ENCODE measurements at places on chromosomes 7 and 10.

DNA sequence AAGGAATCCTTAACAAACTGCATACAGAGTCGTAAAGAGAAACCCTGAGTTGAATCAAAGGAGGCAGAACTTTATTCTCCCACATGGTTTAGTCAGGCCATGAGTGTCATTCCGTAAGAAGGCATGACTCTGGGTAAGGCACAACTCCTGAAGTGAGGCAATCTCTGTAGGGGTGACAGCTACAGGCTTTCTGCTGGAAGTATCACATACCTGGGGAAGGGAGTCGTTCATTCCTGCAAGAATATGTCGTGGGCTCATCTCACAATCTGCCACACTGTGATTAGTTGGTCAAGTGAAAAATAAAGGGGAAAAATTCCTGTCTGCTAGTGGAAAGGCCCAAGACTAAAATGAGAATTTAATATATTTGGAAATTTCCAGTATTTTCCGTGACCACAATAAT is 392.6 kb downstream of the POM121L12 start:
- DNase-seq, result no peak

DNA sequence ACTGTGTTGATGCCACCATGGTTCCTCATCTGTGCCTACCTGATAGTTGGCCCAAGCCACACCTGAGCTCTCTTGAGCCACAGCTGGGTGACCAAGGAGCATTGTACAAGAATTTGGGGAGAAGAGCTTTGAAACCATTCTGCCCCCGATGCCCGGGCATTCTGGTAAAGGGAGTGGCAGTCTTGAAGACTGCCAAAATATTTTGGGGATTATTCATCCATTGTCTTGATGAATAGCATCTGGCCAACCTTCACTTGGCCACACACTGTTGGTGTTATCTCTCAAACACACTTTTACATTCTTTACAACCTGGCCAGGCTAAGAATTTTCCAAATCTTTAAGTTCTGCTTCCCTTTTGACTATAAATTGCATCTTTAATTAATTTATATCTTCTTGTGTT is 113.1 kb upstream of the PCBD1 start:
- DNase-seq, result no peak

GRCh38 chr10:127013211-127013656 is 108.0 kb downstream of the DOCK1 start:
- no peak for DNase-seq

DNA sequence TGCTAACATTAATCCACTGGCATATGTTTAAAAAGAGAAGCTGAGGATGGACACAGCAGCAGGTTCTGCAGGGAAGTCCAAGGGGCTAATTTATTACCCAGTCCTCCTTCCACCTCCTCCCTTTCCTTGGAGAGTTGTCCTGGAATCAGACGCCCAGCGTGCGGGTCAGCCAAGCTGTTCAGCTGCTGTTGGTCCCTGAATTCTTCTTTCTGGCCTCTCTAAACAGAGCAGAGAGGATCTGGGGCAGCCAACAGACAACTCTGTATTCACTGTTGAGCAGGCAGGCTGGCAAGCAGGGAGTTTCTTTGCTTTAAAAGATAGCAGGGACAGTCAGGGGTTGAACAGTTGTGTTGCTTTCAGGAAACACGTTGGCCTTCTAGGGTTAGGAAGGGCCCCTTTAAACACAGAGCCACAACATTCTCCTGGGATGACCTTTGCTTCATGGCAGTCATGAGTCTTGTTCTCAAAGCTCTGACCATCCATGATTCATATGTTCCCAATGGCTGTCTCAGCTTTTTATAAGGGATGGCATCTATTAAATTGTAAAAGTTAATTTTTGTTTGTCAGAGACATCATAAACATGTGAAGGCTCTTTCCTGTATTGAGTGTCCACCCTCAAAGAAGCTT is 217.0 kb downstream of the CREB5 start:
- DNase-seq, result no peak

DNA sequence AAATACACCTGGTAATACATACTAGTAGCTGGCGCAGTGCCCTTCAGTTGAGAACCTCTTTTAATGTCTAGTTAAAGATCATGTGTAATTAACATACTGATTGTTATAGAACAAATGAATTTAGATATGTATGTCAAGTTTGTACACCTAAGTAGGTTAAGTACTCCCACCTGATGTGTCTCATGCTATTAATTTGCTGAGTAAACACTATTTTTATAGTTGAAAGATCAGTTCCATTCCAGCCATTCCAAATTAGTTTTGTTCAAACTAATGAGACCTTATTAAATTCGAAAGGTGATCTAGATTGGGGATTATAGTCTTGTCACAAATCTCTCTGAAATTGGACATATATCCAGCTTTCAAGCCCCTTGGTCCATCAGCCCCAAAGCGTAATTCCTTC is 710.0 kb downstream of the LRMDA start:
- DNase-seq, result no peak

GRCh38 chr7:132430041-132430855 is 146.0 kb downstream of the PLXNA4 start:
- no peak for DNase-seq

GRCh38 chr7:97226541-97226940 is 109.0 kb downstream of the SDHAF3 start:
- DNase-seq, result no peak

GRCh38 chr10:43124574-43125273 is 13.5 kb upstream of the CSGALNACT2 start:
- DNase-seq, result no peak

DNA sequence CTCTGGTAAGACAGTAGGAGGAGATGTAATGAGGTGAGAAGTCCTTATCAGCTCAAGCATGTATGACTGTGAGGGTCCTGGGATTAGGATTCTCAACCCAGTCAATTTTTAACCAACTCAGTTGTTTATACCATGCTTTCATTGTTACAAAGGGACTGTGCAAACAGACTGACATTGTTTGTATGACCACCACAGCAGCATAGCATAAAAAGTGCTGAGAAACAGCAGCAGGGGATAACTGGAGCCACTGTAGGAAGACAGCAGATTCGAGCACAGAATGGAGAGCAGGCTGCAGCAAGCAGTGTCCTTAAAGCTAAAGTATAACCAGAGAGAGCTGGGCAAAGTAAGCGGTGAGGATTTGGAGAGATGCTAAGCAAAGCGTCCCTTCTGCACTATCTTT is 829.5 kb downstream of the REEP3 start:
- no peak for DNase-seq

- no peak for DNase-seq
These were observed 55.7 kb upstream of the SRPK2 start for GRCh38 chr7:105444342-105444987.

- DNase-seq, result no peak
These were observed 75.0 kb upstream of the SFMBT2 start for GRCh38 chr10:7485799-7486198.

- no peak for DNase-seq
These were observed 189.3 kb downstream of the ZMYND11 start for GRCh38 chr10:324593-324992.

GRCh38 chr10:133257489-133258065 is 19.1 kb downstream of the ADAM8 start:
- DNase-seq, result no peak

DNA sequence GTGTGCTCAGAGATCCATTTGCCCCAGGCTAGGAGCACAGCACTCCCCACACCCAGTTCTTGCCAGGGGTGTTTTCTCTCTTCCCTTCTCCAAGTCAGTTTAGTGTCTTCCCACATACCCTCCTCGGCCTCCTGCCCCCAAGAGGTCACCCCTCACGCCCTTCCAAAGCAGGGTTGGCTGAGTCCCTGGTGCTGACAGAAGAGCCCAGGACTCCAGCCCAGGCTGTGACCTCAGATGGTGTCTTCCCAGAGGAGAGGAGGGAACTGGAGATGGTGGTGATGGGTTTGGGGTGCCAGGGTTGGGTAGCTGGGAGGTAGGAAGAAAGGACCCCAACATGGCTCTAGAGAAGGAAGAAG is 19.8 kb downstream of the ZNF775 start:
- no peak for DNase-seq

DNA sequence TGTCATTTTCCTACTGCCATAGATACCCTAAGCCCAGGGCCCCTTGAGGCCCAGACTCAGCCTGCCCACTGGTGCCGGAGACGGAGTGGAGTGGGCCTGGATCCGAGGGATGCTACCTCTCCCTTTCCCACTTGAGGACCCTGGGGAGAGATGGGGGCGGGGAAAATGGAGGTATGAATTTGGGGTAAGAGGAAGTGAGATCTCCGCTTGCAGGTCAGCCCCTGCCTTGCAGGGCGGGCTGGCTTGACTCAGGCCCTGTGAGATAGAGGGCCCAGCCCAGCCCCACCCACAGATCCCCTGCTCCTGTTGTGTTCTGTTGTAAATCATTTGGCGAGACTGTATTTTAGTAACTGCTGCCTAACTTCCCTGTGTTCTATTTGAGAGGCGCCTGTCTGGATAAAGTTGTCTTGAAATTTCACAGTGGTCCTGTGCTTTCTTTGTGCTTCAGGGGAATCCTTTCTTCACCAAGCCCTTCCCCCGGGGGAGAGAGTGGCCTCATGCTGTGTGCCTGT is 13.2 kb downstream of the YKT6 start:
- DNase-seq, result no peak

DNA sequence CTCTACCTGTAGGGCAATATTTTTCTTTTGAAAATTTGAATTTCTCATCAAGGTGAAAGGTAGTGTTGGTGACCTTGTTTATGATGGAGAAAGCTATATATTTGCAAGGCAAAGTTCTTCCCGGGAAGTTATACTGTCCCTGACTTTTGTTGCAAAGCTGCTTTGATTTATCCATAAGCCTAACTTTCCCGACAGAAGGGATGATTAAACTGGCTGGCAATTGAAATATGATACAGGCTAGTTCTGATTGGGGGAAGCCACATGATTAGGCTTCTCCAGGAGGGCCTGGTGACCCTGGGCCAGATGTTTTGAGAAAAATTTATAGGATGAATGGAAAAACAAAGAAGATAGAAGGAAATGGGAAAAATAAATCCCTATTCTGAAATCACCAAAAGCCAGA is 215.5 kb downstream of the ACTR3B start:
- no peak for DNase-seq

GRCh38 chr7:63925262-63925625 is 73.4 kb upstream of the ZNF722 start:
- DNase-seq, result no peak

- DNase-seq, result peak; percentile 32
These were observed 23.0 kb upstream of the EGFR start for GRCh38 chr7:54995610-54996363.

DNA sequence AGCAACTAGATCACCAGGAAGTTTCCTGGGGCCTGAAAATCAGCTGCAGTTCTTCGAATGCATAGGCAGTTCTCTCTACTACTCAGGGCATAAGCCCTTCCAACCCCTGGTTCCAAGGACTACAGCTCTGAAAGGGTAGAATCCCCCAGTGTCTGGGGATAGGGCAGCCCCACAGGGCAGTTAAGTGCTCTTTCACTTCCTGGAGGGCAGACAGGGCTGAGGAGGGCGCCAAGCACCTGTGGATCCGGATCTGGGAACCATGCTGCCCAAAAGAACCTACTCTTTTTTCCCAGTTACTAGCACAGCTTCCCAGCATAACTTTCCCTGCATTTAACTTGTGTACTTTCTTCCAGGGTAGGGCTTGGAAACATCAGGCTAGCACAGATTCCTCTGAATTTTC is 41.1 kb downstream of the CXCL12 start:
- DNase-seq, result no peak

DNA sequence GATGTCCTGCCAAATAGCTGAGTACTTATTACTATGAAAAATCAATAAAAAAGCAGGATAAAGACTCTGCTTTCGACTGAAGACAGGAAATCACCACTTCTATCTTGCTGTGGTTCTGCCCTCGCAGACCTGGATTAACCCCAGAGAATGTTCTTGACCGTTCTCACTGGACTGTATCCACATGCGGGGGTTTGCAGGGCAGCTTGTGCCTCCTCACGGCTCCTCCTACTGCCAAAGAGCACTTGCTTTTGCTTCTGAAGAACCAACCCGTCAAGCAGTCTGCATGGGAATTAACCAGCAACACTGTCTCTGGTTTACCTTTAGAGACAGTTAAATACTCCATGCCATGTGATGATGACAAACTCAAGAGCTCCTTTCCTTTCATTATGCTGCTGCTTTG is 184.0 kb downstream of the GFRA1 start:
- DNase-seq, result no peak

GRCh38 chr7:70237831-70238575 is 639.7 kb downstream of the AUTS2 start:
- no peak for DNase-seq

GRCh38 chr10:117454502-117454901 is 79.3 kb upstream of the PDZD8 start:
- DNase-seq, result no peak

GRCh38 chr7:12570534-12571461 is at the start of gene SCIN:
Gene SCIN (plus strand): TSS chr7:12570720. CDS start chr7:12570787, 67 bp downstream.
- no peak for DNase-seq

DNA sequence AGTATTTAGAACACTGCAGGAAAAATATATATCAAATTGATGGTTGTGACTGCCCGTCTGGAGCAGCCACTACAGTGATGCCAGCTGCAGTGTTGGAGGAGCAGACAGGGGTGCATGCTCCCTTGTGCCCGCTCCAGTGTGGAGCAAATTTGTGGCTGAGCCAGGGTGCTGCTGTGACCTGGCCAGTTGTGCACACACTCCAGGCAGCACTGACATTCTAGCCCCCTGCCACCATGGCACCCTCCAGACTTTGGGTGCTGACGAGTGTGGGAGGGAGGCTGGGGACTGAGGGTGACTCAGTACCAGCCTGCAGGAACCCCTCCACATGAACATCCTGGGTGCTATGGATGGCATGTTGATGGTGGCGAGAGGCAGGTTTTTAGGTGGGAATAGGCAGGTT is 160.0 kb upstream of the PCDH15 start:
- DNase-seq, result no peak

- no peak for DNase-seq
These were observed 74.1 kb upstream of the HDAC9 start for GRCh38 chr7:18421297-18422002.

- no peak for DNase-seq
These were observed 245.0 kb downstream of the HDAC9 start for GRCh38 chr7:18740579-18740988.

- DNase-seq, result peak; percentile 83
These were observed at the start of gene ZNF736 for GRCh38 chr7:64313740-64314491. Gene ZNF736 (plus strand): TSS chr7:64313961. CDS start chr7:64314151, 190 bp downstream.

DNA sequence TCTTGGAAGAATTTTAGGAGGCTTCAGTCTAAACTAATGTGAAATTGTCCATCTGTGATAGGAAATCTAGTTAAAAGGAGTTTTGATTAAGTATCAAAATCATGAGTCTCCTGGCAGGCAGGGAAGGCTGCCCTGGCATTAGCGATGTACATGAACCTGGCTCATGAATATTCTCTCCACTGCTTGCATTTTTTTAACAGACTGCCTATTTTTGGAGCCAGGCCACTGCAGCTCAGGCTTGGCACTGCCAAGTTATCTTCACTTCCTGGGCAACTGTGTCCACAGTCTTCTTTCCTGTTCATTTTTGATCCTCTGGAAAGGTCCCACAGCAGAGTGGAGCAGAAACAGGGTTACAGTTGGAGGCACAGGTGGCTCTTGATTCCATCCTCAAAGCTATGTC is 7.0 kb downstream of the GPR26 start:
- no peak for DNase-seq

DNA sequence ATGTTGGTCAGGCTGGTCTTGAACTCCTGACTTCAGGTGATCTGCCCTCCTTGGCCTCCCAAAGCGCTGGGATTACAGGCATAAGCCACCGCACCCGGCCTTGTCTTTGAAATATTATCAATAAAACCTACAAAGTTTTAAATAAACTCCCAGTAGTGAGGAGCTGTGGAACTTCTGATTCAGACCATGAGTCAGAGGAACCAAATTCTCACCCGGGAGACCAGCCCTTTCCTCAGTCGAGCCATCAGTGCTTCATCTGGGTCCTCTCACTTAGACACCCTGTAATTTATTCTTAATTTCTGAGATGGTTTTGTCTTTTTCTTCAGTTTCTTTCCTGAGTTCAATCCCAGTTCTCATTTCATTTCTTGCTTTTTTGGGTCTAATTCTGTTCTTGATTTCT is 68.6 kb downstream of the DYNC2I1 start:
- no peak for DNase-seq
